Stimulated activated CD4-positive, alpha-beta T cell treated with anti-CD3 and anti-CD28 coated beads, Interleukin-1b, Interleukin-23, amount 100 ng/mL, for 48 hours (primary cell): ENCODE measurements at places on chromosomes 7 and 10.

GRCh38 chr10:114103284-114103683 lies 59.6 kb downstream of the ADRB1 start:
- DNase-seq: no peak

DNA sequence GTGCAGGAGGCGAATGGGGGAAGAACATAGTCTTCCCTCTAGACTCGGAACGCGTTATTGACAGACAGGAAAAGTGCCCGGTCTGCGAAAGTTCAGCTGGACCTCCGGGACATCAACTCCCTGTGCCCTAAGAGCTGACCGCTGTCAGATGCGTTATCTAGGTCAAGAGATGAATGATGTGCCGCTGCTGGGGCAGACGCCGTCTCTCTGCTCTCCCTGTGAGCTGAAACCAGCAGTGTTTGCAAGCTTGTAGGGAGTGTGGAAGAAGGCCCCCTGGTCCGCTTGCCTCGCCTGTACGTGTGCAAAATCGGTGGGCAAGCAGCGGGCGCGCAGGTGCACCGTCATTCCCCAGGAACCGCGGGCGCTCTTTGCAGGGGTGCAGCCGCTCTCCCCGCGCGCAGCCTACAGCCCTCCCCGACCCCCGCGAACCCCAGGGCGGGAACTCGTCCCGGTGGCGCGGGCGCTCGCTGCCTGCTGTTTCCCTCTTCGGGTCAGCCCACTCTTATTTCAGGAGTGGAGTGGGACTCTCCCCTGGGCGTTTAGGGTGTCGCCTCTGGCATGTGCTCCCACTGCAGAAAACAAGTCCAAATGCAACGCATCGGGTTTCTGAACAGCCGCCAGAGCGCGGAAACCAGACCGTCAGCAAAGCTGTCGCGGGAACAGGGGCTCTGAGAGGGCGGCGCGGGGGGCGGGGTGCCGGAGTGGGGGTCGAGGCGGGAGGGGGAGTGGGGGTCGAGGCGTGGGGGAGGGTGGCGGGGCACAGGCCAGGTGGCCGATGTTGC lies 1.8 kb upstream of the PFKFB3 start:
- DNase-seq: peak; percentile 45

DNA sequence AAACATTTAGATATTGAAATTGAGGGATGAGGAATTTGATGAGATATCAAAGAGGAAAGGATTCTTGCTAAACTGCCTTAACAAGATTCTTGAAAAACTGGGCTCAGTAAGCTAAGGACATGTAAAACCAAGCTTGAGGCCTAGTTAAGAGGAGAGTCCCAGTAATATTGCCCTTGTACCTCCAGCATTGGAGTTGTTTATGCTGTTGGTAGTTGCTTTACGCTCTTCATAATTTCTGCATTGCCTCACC lies 156.1 kb upstream of the TRIM24 start:
- DNase-seq: no peak

GRCh38 chr10:9645404-9645803 lies 1372.3 kb upstream of the CELF2 start:
- no peak for DNase-seq

DNA sequence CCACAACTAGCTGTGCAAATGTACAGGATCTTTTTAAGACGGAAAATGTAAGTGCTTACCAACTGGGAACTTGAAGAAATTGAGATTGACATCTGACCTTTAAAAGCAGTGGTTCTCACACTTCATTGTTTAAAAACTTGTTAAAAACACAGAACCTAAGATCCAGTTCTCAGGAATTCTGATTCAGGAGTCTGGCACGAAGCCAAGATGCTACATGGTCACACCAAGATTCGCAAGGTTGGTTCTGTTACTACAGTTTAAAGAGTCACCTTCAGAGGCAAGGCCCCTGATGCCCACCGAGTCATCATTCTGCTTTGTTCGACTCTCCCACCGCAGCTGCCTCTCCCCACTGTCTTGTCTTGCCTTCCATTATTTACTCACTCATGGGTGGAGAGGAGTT lies 113.3 kb downstream of the GLI3 start:
- DNase-seq: no peak
